ENCODE measurements at places on chromosomes 1 and 21. TPM values are rescaled to one million over a fixed set of nuclear protein-coding genes. Genes with fewer than 3 reads are reported as not detected.

The IVL gene
- not detected for total RNA-seq

The MSH4 gene
- 0.68 TPM for total RNA-seq

The PIK3CD gene
- 13.3 TPM for total RNA-seq

The SRRM1 gene
- total RNA-seq = 111 TPM

The TNFRSF4 gene
- 1.6 TPM for total RNA-seq

The CFAP141 gene
- not detected for total RNA-seq

The C1orf185 gene
- total RNA-seq = not detected

The PPM1J gene
- 4.3 TPM for total RNA-seq

The SNX7 gene
- total RNA-seq = 39.3 TPM

The PTAFR gene
- total RNA-seq = 10.4 TPM

The VHLL gene
- not detected for total RNA-seq

The SLC25A34 gene
- total RNA-seq = 4.3 TPM

Measured in aorta (tissue), 5 donors.